ENCODE measurements at places on chromosomes 5 and 9.
A peak's percentile ranks its signal among the peaks of the same experiment; 100 is the strongest.

GRCh38 chr9:127608104-127608966, 3.7 kb upstream of the STXBP1 start:
- DNase-seq: peak; percentile 83

DNA sequence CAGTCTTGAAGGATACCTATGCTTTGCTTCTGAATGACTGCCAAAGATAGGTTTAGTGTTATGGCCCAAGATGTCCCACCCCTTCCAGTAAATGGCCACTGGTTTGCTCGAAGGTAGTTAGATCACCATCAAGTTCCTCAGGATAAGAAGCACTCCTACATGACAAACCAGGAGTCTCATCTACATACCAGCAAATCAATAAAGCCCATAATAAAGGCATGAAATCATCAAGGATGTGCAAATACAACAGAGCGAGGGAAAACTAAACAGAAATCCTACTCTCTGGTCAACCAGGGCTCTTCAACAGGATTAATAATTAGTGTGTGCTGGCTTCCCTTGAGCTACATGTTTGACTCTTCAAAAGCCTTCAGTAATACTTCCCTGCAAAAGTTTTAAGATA, 141.0 kb downstream of the LHFPL2 start:
- no peak for DNase-seq

GRCh38 chr9:138013836-138014562, 136.4 kb downstream of the CACNA1B start:
- DNase-seq: no peak

DNA sequence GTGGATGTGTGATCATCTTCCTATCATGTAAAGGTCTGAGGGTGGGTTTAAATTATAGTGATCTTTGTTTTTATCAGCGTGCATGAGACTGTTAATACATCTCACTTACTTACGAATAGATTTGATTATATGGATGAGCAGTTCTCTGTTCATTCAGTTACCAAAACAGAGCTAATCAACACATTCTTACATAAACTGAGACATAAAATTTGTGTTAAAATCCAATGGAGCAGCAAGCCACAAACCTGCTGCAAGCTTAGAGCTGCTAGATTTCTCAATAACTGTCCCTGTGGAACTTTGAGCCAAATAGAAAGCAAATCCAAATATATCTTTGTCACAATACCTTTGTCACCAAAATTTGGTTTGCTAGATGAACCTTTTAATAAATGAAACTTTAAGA, 50.1 kb downstream of the NUDT12 start:
- DNase-seq: no peak

DNA sequence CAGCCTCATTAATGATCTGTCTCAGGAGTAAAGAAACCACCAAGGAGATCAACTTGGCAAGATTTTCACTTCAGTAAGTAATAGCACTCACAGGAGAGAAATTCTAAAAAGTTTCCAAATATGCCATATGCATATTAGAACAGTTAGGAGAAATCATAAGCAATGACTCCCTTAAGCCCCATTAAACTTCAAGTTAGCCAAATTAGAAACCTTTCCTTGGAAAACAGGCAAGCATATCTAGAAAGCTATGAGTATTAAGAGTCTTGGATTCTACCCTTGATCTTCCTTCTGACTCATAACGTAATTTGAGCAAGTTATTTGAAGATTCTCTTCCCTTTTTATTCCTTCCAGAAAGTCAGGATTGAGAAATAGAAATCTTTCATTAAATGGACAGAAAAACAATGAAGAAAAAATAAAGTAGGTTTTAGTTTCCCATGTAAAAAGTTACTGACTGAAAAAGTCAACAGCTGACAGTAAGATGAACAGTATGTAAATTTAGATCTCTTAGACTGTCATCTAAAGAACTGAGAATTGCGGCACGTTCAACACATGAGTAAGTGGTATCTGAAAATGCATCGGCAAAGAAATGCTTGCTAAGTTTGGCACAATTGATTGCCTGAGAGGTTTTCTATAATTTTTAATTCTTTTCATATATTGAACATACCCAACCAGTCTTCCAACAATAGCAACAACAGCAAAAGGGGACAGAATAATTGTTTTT, 565.7 kb upstream of the FTMT start:
- DNase-seq: peak; percentile 11

GRCh38 chr9:18979367-18979766, 53.6 kb downstream of the SAXO1 start:
- no peak for DNase-seq

GRCh38 chr9:126374366-126374781, 47.7 kb downstream of the MVB12B start:
- DNase-seq: no peak

DNA sequence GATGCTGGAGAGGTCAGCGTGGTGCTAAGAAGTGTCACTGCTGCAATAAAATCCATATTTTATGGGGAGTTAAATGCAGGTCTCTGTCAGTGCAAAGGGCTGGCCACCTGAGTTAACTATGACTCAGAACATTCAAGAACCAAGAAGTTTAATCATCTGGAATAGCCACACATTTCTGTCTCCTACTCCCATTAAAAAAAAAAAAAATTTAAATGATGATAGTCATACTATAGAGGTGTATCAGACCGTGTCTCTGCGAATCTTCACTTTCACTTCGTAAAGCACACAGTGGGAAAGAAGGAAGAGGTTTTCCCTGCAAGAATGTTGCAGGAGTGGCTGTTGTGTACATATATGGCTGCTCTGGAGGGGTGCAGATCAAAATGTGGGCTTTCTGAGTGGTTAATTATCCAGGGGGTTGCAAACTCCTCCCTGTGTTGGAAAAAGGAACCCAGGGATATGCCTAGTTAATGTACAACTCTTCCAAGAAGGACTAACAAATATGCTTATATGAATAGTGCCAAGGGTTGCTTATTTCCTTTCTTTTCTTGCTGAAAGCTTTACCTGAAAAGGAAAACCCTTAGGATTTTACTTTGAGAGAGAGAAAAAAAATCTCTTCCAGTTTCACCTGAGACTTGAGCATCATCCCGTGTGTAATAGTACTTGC, 1.5 kb downstream of the CDH6 start:
- DNase-seq: no peak

- DNase-seq: no peak
Observed at GRCh38 chr5:96677496-96677895, 15.3 kb downstream of the CAST start.

- DNase-seq: no peak
Observed at GRCh38 chr5:79716839-79717238, 27.2 kb downstream of the CMYA5 start.

DNA sequence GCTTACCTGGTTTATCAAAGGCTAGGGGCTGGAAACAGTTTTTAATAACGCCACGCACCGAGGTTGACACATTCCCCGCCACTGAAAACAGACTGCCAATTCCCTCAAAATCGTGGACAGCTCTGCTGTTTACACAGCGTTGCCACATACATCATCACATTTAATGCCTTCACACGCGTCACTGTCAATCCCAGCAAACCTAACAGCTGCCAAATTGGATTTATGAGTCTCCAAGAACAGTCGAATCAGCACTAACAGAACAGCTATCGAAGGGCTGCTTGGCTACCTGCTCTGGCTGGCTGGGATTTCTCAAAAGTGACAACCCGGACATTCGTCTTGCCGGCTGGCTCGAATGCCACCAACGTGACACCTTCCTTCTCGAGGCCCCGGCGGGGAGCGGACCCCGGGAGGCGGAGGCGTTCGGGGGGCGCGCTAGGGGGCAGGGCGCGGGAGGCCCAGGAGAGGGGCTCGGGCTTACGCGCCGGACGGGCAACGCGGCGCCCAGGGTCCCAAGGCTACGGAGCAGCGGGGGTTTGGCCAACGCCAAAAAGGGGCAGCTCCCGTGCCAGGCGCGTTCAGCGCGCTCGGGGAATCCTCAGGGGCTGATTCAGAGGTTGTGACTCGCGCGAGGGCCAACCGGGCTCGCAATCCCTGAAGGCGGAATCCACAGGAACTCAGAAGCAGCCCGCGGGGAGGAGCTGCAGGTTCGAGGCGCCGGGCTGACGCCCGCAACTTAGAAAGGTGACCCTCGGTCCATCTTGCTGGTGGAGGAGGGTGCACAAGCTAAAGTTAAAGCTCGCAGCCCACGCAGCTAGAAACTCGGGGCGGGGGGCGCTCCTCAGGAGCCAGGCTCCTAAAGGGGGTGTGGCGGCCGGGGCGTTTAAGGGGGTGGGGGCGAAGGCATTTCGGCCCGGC, 1.2 kb downstream of the CDC14B start:
- peak; percentile 93 for DNase-seq

- no peak for DNase-seq
Observed at GRCh38 chr5:67333171-67333570, 136.6 kb upstream of the CD180 start.

GRCh38 chr5:59445741-59446140, 447.8 kb downstream of the PDE4D start:
- no peak for DNase-seq

DNA sequence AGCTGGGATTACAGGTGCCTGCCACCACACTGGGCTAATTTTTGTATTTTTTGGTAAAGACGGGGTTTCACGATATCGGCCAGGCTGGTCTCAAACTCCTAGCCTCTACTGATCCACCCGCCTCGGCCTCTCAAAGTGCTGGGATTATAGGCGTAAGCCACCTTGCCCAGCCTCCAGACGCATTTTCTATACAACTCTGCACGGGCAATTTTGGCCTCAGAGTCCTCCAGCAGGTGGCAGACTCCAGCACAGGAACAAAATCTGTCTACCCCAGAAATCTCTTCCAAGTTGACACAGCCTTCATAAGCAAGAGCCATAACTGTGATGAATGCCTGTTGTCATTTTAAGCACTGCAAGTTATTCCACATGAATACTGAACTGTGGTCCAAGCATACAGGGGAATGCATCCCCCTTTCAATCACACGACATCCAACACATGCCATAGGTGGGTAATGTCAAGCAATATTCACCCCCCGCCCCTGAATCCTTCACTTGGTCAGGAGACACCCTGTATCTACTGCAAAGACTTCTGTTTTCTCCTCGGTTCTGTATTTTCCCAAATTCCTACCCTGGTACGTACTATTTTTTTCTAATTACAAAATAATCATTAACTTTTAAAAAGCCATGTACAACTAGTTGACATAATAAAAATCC, 50.8 kb downstream of the ALDH7A1 start:
- DNase-seq: peak; percentile 25

DNA sequence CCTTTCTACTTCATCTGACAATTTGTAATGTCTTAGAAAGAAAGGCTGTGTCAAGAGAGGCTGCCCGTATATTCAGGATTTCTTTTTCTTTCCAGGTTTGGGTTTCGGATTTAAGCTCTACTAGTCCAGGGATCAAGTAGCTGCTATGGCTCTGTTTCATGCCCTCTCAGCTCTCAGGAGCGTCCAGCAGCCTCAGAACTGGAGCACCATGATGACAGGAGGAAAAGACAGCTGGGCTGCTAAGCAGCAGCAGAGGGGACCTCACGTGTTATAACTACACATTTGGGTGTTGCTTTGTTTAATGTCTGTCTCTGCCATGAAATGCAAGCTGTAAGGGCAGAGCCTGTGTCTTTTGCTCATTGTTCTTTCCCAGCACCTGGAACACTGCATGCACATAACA, 28.5 kb downstream of the TBC1D2 start:
- peak; percentile 88 for DNase-seq

- DNase-seq: peak; percentile 80
Observed at GRCh38 chr5:963673-964531, 44.7 kb upstream of the NKD2 start.

DNA sequence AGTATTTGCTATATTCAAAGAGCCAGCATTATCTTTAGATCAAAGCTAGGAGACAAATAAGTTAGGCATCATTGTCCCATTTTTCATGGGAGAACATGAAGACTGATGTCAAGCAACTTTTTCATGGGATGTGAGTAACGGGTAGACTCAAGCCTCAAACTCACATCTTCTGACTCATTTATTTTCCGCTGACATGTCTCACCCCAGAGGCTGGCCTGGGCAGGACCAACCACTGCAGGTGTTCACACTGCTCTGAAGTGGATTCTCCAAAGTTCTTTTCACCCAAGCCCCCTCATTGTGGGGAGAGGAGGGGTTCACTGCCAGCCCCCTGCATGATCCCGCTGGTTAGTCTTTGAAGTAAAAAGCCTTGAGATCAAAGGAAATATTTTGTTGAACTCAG, 34.9 kb upstream of the BASP1 start:
- DNase-seq: no peak

DNA sequence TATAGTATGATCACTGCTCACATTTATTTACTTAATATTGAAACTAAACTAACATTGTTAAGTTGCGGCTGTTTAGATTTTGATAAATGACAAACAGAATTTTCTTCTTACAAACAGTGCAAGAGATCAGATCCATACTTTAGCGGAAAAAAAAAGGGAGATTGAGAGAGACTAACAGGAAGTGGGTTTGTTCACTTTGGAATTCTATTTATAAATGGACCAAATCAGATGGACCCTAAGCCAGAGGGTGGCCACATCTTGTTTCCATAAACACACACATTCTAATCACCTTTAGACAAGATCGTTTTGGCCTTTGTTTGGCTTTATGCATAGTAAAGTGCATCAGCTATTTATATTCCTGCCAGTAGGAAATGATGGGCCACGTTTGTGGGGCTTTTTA, 381.4 kb upstream of the CD180 start:
- no peak for DNase-seq

- peak; percentile 4 for DNase-seq
Observed at GRCh38 chr9:121120386-121120785, 45.6 kb downstream of the CNTRL start.

DNA sequence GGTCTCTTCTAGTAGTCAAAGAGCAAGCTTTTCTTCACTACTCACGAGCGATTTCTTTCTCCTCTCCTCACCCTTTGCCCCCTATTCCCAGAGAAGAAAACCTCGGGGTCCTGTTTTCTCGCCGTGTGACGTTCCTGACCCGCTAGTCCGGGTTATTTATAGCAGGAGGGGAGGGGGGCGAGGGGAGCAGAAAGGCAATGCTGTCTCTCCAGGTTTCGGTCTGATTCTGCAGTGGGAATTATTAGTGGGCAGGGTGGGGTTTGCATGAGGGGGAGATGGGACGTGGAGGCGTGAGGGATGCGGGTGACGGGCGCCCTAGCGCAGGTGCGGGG, 847 bp upstream of the GABRB2 start:
- DNase-seq: no peak

DNA sequence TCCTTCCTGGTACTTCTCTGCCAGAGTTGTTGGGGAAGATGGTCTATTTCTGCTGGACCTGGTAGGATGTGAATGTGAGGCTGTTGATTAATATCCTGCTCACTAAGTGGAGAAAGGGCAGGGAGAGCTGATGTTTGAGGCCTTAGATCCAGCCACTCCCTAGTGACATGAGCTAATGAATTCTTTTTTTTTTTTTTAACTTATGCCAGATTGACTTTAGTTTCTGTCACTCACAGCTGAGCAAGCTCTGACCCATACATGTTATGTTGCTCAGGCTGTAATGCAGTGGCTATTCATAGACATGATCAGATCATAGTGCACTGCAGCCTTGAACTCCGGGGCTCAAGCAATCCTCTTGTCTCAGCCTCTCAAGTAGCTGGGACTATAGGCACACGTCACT, 75.1 kb upstream of the SPRY4 start:
- peak; percentile 25 for DNase-seq

DNA sequence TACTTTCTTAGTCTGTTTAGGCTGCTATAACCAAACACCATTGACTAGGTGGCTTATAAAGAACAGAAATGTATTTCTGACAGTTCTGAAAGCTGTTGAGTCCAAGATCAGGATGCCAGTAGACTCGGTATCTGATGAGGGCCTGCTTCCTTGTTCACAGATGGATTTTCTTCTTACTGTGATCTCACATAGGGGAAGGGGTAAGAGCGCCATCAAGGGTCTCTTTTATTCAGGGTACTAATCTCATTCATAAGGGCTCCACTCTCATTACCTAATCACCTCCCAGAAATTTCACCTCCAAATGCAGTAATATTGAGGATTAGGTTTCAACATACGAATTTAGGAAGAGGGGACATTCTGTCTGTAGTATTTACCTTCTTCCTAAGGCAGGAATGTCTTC, 384.0 kb upstream of the DMAC1 start:
- no peak for DNase-seq

GRCh38 chr9:33850677-33851076, 33.7 kb downstream of the UBE2R2 start:
- no peak for DNase-seq
